ENCODE measurements at places on chromosomes 5 and 9. TPM values are rescaled to one million over a fixed set of nuclear protein-coding genes. Genes with fewer than 3 reads are reported as not detected.

The KCNIP1 gene
- 10.3 TPM for total RNA-seq

The CLIC3 gene
- not detected for total RNA-seq

The SLCO4C1 gene
- total RNA-seq = 0.63 TPM

The TRAF1 gene
- 5.0 TPM for total RNA-seq

The ITK gene
- not detected for total RNA-seq

The PLEKHG4B gene
- 9.1 TPM for total RNA-seq

The GNG10 gene
- 24.1 TPM for total RNA-seq

The NR5A1 gene
- not detected for total RNA-seq

All from parietal lobe (tissue), 2 donors.